ENCODE measurements at places on chromosomes 16 and 17. TPM values are rescaled to one million over a fixed set of nuclear protein-coding genes. Genes with fewer than 3 reads are reported as not detected.
A peak's percentile ranks its signal among the peaks of the same experiment; 100 is the strongest.

GRCh38 chr17:41486809-41487530 is 2.7 kb downstream of the KRT36 start:
- no peak for DNase-seq

Gene MYH8
- not detected for total RNA-seq

GRCh38 chr17:68953340-68953997 is 1.7 kb downstream of the ABCA8 start:
- DNase-seq = no peak

- no peak for DNase-seq
Observed at GRCh38 chr16:84477661-84478060, 26.8 kb downstream of the MEAK7 start.

GRCh38 chr17:81295031-81295675 is at the start of gene SLC38A10:
SLC38A10 (minus strand) TSS chr17:81295307; CDS start chr17:81294921, 386 bp downstream.
- DNase-seq = peak; percentile 92

DNA sequence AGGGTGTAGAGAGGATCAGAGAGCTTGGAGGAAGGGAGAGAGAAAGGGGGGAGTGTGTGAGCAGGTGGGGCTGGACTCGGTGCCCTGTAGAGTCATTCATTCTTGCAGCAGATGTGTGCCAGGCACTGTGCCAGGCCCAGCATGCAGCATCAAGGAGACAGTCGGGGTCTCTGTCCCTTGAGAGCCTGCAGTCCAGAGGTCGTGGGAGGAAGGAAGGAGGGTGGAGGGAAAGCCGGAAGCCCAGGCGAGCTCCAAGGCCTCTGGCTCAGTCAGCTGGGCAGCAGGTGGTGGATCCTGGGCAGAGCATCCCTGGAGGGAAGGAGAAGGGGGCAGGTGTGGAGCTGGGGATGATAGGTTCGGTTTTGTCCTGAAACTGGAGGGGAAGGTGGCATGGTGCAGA is 27.5 kb downstream of the EPN2 start:
- DNase-seq = no peak

- peak; percentile 63 for DNase-seq
Observed at GRCh38 chr17:69235338-69236058, 6.9 kb upstream of the ABCA10 start.
